ENCODE measurements at places on chromosomes 7 and 10.

DNA sequence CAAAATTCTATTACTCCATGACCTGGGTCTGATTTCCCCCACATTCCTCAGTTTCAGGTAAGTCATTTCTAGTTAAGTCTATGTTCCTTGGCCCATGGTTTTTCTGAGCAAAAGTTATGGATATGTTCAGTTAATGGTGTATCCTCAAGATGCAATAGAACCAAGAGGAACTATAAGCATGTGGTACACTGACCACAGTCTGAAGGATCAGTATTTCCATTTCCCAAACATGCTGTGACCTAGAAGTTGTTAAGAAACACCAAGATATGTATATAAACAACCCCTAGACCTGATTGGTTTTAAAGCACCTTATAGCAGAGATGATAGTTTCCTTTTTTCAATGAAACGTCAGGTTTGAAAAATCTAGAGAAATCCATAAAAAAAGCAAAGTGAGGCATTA is 94.2 kb upstream of the ABCB5 start:
- DNase-seq, result no peak
- no peaks in the 10 kb centered on the region for H3K36me3 ChIP-seq
- H3K27me3 ChIP-seq, result no peaks in the 10 kb centered on the region

DNA sequence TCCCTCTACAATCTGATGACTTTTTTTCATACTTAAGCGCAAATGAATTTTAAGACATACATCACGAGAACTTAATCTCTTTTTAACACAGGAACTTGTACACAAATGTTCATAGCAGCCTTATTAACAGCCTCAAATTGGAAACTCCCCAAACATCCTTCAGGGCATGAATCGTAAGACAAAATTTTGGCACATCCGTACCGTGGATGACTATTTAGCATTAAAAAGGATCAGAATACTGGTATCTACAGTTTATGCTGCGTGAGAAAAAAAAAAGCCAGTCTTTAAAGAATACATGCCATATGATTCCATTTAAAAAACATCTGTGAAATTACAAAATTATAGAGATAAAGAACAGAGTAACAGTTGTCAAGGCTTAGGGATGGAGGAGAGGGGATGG is 46.8 kb downstream of the PDE1C start:
- H3K4me1 ChIP-seq, result peaks cover 16% of the 10 kb centered on the region
- DNase-seq, result no peak
- no peak overlapping the region for H3K27ac ChIP-seq
- no peak overlapping the region for H3K4me3 ChIP-seq

DNA sequence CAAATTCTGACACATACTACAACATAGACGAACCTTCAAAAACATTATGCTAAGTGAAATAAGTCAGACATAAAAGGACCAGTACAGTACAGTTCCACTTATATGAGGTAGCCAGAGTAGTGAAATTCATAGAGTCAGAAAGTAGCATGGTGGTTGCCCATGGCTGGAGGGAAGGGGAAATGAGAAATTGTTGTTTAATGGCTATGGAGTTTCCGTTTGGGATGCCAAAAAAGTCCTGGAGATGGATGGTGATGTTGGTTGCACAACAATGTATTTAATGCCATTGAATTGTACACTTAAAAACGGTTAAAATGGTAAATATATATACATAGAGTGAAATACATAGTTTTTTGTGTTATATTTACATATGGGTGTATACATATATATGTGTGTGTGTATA is 2.1 kb upstream of the SLC37A3 start:
- H3K36me3 ChIP-seq, result peaks cover 30% of the 10 kb centered on the region
- no peak overlapping the region for H3K27ac ChIP-seq
- no peak for DNase-seq

- no peaks in the 10 kb centered on the region for H3K4me1 ChIP-seq
- H3K4me3 ChIP-seq, result no peak overlapping the region
- H3K27me3 ChIP-seq, result peaks cover 94% of the 10 kb centered on the region
- no peak overlapping the region for H3K27ac ChIP-seq
- H3K36me3 ChIP-seq, result no peaks in the 10 kb centered on the region
Measured at GRCh38 chr7:44282601-44283171, 42.7 kb downstream of the CAMK2B start.

DNA sequence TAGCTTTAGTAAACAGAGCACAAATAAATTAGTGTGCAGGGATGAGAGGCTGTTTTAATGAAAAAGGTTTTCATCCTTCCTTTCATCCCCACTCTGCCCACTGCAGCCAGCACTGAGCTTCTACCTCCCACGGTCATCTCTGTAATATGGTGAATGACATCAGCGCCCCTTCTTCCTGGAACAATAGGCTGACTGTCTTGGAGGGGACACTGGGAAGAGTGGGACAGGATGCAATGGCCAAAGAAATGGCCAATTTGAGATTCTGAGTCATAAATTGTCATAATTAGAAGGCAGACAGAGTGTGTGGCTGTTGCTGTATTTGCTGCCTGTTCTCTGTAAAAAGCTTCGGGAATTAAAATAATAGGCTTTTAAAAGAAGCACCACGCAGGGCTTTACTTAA is 126.7 kb upstream of the CALN1 start:
- no peaks in the 10 kb centered on the region for H3K4me1 ChIP-seq
- H3K27me3 ChIP-seq, result no peaks in the 10 kb centered on the region
- no peak overlapping the region for H3K27ac ChIP-seq

- no peaks in the 10 kb centered on the region for H3K36me3 ChIP-seq
- no peaks in the 10 kb centered on the region for H3K4me1 ChIP-seq
- no peak overlapping the region for H3K4me3 ChIP-seq
- no peak overlapping the region for H3K27ac ChIP-seq
- H3K27me3 ChIP-seq, result no peaks in the 10 kb centered on the region
- DNase-seq, result no peak
Measured at GRCh38 chr7:20542594-20542993, 72.9 kb upstream of the ABCB5 start.
